ENCODE measurements at places on chromosomes 13 and 19.

DNA sequence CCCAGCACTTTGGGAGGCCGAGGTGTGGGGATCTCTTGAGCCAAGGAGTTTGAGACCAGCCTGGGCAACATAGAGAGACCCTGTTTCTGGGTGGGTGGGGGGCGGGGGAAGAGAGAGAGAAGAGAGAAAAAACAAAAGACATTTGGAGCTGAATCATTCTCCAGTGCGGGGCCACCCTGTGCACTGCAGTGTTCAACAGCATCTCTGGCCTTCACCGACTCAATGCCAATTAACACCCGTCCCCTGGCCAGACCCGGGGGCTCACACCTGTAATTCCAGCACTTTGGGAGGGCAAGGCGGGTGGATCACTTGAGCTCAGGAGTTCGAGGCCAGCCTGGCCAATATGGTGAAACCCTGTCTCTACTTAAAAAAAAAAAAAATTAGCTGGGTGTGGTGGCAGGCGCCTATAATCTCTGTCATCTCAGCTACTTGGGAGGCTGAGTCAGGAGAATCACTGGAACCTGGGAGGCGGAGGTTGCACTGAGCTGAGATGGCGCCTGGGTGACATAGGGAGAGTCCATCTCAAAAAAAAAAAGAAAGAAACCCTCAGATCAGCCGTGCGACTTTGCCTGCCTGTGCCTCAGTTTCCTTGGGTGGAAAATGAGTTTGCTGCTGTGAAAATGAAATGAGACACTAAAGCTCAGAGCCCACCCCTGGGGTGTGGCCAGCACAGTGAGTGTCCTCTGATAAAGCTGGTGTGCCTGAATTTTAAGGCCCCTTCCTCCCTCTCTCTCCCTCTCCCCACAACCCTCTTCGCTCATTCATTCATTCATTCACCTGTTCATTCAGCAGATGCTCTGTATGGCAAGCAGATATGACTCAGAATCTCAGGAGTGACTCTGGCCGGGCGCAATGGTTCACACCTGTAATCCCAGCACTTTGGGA, 6.4 kb downstream of the KLF2 start:
- DNase-seq: no peak

DNA sequence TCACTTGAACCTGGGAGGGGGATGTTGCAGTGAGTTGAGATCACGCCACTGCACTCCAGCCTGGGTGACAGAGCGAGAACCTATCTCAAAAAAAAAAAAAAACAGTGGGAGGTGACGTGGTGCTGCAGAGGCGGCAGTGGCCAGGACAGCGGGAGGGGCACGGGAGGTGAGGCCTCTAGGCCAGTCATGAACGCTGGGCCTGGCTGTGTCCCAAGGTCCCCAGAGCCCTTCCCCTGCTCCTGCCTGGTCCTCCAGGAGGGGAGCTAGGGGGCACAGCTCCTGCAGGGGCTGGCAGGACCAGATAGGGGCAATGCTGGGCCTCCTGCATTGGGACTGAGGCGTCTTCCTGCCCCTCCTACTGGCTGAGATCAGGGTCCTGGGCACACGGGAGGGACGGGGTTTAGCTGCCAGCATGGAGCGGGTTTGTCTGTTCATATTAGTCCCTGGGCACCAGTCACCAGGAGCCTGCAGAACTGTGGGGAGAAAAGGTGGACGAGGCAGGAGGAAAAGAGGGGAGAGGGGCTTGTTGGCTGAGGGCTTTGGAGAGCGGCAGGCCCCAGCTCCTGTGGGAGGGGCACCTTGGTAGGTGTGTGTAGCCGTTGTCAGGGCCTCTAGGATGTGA, 4.5 kb downstream of the MAP2K7 start:
- DNase-seq: no peak

DNA sequence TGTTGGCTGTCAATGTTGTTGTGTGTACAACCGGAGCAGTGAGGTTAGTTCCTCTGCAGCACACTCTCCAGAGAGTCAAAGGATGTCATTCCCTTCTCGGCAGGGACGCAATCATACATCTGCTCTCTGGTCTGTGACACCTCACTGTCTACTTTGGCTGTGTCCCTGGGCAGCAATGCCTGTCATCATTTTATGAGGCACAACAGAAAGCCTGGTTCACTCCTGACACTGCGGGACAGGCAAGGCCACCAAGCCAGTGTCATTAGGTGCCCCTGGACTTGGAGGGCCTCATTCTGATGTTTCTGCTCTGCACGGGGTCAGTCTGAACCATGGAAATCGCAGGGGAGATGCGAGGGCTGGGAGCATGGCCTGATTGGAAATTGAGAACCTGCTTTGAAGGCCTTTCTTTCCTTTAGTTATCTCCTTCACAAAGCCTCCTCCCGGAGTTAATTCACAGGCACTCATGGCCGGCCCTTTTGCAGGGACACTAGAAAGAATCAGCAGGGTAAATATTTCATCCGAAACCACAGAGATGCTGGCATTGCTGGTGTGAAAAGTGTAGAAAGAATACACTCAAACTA, 284.4 kb downstream of the ZNF536 start:
- DNase-seq: no peak

DNA sequence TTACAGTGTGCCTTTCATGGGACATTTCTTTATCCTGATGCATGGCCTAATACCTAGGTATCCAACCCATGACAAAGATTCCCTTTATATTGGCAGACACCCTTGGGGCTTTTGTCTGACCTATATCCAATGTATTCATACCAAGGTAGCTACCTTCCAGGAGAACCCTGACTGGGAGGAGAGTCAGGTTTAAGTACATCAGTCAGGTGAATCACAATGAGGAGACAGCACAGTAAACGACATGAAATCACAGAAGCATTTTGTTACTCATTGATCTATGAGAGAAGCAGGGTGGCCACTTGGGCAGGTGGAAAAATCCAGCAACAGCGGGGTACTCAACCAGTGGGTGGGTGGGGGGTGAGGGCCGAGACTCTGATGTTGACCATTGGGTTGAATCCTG, 527.4 kb upstream of the ATXN8OS start:
- DNase-seq: no peak

DNA sequence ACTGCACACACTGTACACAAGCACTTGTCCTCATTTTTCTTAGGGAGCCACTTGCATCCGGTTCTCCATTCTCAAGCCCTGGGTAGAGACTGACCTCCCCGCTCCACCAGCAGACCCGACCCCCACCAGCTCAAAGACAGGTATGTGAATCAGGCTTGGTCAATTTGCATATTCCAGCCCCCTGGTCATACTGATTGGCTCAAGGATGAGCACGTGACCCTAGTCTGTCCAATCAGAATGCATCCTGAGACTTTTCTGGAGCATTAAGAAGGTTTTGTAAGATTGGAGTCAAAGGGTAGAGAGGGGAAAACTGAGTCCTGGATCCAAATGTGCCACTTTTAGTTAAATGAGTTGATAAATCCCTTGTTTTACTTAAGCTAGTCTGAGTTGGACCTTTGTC, 34.1 kb downstream of the NOTCH3 start:
- DNase-seq: no peak

DNA sequence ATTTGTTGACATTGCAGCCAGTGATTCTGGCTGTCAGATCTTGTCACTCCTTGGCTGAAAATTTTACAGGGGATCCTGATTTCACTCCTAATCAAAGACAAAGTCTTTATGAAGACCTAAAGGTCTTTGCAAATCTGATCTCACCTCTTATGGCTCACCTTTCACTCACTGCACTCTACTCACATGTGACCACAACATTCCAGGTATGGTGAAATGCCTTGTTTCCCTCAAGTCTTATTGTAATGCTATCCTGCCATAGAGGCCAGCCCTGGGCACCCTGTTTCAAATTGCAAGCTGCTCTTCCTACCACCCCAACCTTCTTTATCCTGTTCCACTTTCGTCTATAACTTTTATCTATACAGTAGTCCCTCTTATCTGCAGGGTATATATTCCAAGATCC, 200.1 kb downstream of the NDFIP2 start:
- no peak for DNase-seq

GRCh38 chr13:51478418-51479198, 25.8 kb upstream of the INTS6 start:
- DNase-seq: no peak

- no peak for DNase-seq
Measured at GRCh38 chr19:47465957-47466356, 5.7 kb downstream of the SLC8A2 start.

GRCh38 chr19:6952956-6953355, 65.6 kb downstream of the ADGRE1 start:
- DNase-seq: no peak

DNA sequence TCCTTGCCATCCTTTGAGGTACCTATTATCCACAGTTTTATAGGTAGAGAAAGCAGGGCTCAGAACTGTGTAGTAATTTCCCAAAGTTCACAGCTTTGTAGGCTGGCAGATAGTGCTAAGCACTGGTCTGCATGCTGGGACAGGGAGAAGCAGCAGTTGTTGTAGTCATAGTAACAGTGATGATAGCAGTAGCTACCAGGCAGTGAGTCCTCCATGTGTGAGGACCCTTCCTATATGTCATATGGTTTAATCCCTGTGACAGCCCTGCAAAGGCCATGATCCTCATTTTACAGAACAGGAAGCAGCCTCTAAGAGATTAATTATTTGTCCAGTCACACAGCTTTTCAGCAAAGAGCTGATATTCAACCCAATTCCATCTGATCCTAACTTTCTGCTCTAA, 21.0 kb downstream of the SERP2 start:
- no peak for DNase-seq

- no peak for DNase-seq
Measured at GRCh38 chr19:38318660-38319059, 985 bp upstream of the KCNK6 start.

GRCh38 chr19:58395979-58396627, 647 bp downstream of the RNF225 start:
- no peak for DNase-seq

GRCh38 chr19:55352549-55353145, 1.9 kb downstream of the COX6B2 start:
- DNase-seq: no peak

- no peak for DNase-seq
Measured at GRCh38 chr19:6765738-6766356, 1.4 kb downstream of the SH2D3A start.

DNA sequence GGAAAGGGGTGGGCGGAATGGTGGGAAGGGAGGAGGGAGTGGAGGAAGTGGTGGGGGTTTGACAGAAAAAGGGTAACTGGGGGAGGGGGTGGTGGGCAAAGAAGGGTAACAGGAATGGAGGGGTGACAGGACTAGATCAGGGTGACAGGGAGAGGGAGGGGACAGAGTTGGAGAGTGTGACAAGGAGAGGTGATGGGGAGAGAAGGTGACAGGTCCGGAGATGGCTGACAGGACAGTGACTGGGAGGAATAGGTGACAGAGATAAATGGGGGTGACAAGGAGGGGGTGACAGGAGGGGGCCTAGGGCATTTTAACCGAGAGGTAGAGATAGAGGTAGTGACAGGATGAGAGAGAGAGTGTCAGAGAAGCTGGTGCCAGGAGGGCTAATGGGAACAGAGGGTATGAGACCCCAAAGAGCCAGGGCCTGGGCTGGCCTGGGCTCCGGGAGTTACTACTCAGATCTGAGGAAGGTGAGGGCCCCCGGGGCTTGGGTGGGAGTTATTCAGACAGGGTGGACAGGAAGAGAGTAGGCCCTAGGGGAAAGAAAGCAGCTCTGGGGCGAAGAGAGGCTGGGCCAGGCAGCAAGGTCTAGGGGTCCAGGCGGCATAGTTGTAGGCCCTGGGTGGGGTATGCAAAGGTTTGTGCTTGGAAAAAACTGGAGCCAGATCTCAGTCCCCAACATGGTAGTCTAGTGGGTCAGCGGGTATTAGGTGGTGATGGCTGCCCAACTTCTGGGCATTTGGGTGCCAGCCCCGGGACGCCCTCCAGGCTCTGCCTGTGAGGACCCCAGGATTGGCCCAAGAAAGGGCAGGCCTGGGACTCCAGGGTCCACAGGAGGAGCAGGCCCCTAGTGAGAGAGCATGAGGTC, 660 bp downstream of the CIC start:
- DNase-seq: no peak
